DND-41 (cell line): ENCODE measurements at places on chromosomes 3 and 15.

DNA sequence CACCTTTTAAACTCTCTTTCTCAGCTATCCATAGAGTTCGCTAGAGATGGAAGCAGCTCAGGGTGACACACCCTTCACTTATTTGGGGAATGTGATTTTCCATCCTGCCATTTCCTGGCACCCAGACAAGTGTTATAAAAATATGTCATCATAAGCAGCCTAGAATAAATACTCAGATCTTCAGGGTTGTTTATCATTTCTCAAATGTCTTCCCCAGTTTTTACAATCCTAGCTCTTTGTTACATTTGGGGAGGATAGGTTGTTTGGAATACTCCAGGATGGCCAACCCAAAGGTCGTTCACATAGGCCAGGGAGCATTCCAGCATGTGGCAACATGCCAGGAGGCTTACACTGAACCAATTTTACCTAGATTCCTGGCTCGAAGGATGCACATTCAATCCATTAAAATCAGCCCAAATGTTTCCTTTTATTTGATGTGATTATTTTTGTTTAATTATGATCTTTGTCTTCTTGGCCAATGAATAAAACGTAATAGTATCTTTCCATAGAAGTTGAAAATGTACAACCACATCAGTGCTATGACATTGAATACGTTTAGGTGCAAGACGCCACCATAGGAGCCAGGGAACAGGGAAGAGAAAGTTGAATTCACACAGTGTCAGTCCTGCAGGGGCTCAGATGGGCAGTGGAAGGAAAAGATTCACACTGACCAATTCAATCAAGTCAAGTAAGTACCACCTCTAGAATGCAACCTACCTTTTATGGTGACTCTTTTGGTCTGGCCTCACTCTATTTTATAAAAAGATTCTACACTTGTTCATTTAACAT is 537.7 kb upstream of the MDFIC2 start:
- no peak for DNase-seq

DNA sequence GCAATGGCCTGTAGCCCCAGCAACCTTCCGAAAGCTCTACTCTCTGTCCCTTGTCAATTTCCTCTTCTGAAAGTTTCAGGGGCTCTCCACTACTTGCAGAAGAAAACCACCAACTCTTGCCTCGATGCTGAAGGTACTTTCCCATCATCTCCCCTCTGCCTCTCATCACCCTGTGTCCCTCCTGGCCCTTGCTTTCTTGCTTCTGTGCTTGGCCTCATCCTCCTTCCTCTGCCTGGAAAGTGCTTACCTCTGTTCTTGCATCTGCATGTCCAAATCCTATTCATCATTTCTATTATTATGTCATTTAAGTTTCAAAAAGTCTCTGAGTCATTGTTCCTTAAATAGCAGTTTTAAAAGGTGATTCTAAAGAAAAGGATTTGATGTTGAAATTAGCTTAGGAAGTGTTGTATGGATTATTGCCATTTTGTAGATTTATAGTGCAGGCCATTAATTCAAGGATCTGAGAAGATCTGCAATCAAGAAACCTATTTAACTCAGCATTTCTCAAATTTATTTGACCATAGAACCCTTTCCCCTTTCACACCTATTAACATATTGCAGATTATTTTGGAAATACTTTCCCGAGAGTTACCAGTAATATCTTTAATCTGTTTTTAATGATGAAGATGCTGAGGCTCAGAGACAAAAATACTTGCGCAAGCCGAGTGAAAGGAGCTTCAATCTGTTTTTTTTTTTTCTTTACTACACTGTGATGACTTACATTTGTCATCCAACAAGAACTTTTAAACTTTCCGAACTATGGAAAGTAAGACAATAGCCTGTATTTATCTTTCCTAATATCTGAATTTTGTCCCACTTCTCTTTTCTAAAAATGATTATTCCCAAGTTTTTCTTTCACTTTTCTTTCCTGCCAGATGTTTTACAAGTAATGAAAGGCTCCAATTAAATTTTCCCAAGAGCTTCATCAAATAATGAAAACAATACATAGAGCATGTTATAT is 22.3 kb upstream of the CFAP161 start:
- no peak for DNase-seq

DNA sequence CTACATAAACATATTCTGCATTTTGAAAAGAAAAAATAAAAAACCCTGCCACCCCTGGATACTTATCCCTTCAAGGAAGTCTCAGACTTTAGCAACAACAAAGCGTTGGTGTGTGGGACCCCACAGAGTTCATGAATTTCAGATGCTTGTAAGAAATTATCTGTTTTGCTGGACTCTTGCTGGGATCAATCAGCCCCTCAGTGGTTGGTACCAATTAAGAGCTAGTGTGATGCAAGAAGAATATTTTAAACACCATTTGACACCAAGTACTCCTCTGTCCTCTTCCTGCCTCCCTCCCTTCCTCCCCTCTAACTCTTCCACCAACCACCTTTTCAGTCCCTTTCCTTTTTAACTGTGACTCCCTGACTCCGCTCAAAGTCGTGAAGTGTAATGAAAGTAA is 51.5 kb downstream of the SST start:
- DNase-seq, result no peak

DNA sequence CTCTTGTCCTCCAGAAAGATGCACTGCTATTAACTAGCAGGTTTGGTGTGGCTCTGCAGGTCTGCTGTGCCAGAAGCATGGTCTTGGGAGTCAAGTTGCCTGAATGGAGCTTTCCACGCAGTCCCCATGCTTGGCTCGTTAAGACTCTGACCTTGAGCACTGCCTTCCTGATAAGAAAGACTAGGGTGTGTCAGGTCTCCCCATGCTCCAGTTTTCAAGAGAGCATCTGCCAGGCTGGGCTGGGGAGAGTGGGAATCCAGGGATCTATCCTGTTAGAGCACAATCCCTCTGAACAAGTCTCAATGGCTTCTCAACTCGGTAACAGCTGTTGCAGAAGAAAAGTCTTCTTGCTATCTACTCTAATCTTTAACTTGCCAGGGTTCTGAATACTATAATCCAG is 98.2 kb downstream of the TJP1 start:
- no peak for DNase-seq

DNA sequence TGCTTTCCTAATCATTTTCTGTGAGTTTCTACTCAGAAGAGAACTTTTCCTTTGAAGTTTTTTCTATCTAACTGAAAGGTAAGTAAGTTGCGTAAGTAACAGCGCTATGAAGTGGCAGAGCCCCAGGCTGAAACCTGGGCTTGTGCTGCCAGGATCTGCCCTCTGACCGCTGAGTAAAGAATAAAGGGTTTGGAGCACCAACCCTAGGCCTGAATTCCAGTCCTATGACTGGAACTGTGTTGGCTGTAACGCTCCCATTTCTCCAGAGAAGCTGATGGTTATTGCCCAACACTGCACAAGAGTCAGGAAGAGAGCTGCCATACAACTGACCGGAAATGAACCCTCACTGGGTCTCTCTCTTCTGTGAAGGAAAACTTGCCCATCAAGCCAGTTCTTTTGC is 87.0 kb downstream of the FOXB1 start:
- DNase-seq, result no peak

DNA sequence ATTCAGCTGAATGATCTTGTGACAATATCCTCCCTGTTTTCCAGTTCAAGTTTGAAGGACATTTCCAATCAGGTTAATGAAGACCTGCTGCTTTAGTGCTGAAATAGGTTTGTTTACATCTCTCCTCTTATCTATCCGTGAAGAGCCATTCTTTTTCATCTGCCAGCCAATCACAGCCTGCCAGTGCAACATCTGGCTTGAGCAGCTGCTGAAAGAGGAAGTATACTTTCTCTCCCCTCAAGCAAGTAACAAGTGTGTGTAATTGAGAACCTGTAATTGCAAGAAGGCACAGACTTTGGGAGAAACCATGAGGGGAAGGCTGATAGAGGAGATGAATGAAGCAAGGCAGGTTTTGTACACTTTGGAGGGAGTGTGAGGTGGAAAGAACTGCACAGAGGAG is 404.3 kb downstream of the AGBL1 start:
- no peak for DNase-seq

DNA sequence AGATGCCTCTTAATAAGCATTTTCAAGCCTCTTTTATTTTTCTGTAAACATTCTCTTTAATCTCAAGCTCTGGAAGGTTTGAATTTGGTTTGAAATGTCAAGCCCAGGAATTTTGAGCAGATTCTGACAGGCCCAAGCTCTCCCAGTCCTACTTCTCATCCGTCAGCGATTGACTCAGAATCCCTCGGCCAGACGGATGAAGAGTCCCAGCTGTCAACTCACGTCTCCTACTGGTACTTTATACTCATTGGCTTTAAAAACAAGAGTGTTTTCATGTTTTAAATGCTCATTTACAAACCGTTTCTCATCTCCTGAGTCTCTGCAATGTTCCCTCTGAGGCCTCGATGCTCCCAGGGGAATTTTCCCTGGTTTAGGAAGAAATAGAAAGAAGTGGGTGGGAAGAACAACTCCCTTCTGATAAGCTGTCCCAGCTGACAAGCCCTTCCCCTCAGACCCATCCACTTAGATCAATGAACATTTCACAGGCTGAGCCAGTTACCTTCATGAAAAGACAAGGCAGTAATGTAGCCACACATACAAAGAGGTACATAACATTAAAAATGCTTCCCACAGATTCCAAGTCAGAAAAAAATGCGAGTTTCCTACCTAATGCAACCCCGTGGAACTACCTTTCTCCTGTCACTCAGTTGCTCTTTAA is 478.2 kb upstream of the DPH6 start:
- no peak for DNase-seq

DNA sequence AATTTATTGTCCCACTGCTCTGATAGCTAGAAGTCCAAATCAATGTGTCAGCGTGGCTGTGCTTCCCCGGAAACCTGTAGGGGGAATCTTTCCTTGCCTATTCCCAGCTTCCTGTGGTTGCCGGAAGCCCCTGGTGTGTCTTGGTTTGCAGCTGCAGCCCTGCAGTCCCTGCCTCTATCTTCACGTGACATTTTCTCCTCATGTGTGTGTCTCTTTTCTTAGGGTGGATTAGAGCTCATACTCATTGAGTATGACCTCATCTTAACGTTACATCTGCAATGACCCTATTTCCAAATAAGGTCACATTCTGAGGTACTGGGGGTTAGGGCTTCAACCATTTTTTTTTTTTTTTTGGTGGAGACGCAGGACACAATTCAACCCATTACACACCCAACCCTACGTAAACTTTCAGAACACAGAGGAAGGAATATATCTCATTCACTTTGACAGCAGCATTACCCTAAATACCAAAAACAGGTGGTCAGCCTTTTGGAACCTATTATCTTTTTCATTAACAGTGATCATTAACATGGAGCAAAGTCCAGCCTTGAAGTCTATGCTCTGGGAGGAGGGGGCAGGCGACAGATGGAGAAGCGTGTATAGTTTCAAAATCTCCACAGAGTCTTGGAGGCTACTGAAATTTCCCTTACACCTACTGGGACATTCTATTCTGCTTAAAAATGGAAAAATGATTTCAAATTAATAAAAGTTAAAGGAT is 88.6 kb downstream of the RYK start:
- DNase-seq, result no peak

- DNase-seq, result no peak
Observed at GRCh38 chr3:152902141-152902669, 67.3 kb downstream of the P2RY1 start.

DNA sequence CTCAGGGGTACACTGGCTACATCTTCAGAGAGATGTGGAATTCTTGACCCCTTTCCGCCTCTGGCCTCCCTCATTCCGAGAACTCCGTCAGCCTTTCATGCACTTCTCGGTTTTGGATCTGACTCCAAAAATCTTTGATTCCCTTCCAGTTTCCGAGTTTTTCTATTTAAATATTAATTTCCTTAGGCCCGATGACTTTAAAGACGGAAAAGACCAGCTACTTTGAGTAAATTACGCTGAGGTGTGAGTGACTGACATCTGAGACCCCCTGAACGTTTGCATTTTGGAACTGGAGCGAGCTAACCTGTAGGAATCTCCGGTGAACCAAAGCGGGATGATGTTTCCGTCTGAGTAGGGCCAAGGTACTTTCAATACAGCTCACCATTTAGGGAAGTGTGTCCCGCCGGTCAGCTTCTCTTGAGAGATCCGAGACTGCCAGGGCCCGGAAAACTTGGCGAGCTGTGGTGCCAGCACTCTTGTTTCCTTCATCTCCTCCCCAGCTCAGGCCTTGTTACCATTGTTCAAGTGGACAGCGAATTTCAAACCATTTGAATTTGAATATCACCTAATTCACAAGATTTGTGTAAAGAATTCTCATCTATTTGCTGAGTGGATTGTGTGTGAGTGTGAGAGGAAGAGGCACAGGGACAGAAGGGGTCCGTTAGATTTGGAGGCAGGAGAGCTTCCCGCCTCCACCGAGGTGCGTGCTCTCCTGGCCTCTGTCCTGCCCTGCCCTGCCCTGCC is 5.4 kb downstream of the SOX14 start:
- DNase-seq, result no peak

DNA sequence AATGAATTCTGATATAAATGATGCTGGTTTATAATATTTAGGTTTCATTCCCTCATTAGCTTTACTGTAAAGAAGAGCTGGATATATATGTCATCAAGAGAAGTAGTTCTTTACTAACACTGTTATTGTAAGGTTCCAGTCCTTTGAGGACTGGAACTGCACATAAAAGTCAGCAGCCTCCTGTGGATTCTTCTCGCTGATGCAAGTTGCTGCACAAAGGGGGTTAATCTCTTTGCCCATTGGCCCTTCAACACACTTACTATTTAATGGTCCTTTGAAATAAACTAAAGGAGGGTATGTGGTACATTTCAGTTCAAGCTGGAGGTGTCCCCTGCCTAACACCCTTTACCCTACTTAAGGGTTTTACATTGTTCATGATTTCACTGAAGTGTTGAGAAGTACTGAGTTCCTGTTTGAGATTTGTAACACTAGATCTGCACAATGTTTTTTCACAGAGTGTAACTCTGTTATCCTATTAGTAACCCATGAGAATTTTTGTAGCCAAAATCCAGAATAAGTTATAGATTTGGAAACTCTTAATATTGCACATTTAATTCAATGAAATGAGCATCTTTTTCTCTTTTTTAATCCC is 43.9 kb downstream of the NR2C2 start:
- no peak for DNase-seq

DNA sequence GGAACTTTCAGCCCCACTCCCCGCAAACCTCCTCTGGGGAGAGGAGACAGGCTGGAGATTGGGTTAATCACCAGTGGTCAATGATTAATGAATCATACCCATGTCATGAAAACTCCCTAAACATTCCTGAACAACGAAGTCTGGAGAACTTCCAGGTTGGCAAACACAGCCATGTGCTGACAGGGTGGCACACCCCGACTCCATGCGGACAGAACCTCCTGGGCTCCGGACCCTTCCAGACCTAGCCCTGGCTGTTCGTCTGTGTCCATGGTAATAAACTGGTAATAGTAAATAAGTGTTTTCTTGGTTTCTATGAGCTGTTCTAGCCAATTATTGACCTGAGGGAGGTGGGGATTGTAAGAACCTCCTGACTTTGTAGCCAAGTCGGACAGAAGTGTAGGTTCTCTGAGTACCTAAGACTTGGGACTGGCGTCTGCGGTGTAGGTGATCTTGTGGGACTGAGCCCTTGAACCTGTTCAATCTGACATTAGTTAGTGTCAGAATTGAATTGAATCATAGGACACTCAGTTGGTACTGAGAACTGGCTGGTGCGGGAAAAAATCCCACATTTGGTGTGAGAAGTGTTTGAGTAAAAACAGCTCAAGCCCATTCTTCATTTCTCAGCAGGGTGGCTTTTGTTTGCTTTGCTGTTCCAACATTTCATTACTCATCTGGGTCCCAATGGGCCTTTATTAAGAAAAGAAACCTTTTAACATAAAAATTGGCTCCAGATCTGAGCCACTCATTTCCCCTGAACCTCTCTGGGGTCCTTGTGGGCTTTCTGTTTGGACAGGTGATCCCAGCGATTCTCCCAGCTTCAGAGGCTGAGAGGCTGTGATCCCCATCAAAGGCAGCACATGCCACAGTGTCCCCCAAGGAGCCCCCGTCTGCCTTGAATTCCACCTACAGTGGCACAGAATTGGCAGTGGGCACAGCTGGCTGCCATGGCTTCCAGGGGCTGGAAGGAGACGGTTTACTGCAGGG is 151.0 kb downstream of the TJP1 start:
- DNase-seq, result no peak
